ENCODE measurements at places on chromosomes 6 and 20.

DNA sequence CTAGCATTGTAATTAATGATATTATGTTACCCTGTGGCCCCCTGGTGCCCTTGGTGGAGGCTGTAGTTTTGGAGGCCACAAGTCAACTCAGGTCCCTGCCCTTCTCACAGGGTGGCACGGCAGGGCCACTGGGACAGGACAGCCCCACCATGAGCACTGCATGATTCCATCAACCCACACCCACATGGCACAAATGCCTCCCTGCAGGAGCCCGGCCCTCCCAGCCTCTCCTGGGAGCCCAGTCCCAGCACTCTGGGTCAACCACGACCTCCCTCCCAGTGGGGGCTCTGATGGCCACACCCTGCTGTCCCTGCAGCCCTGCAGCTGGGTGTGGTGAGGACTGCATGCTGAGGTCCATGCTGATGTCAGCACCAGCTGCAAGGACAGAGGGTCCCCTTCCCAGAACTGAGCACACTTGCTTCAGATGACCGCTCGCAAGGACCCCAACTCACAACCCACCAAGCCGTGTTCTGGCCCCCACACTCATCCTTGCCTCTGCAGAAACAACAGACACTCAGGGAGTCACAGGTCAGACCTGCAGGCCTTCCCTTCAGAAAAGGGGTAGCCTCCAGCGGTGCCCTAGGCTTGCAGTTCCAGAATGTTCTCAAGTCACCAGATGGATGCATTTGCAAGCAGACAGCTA is 15.7 kb upstream of the CST7 start:
- no peak for DNase-seq

- DNase-seq = no peak
These were observed 2.6 kb downstream of the ASF1A start for GRCh38 chr6:118896339-118897136.

DNA sequence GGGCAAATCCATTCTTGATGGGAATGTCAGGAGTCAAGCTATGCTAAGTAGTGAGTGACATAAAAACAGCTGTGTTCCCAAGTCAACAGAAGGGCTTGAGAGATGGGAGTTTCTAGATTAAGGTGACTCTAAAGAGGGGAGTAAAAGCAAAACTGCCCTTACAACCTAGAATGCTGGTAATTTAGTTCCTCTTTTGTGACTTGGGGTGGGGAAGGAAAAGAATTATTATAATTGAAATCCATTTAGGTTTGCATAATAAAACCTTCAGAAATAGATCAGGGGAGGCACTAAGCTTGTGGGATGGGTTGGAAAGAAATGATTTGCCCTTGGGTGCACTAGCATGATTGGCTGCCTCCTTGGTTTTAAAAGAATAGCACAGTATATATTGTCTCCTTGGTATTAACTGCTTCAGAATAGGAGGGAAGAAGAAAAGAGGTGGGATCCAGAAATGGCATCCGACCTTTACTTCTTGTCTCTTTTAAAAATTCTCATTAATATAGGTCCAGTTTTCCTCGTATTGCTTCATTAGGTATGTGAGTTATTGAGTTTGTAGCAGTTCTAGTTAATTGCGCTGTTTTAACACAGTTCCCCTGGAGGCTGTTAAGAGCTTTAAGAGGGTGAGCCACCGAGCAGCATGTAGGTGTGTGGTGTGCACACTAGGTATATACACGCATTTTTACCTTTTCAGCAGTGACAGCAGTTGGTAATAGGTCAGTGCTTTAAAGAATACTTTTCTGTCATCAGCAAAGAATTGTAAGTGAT is 95.3 kb upstream of the VSTM2L start:
- no peak for DNase-seq

- DNase-seq = no peak
These were observed 236.7 kb downstream of the HAO1 start for GRCh38 chr20:7703551-7703961.

- no peak for DNase-seq
These were observed 17.9 kb downstream of the PROKR2 start for GRCh38 chr20:5298811-5299210.

GRCh38 chr6:98959631-98960030 is 11.9 kb upstream of the FBXL4 start:
- no peak for DNase-seq

GRCh38 chr6:161161889-161162624 is 111.8 kb downstream of the AGPAT4 start:
- no peak for DNase-seq

DNA sequence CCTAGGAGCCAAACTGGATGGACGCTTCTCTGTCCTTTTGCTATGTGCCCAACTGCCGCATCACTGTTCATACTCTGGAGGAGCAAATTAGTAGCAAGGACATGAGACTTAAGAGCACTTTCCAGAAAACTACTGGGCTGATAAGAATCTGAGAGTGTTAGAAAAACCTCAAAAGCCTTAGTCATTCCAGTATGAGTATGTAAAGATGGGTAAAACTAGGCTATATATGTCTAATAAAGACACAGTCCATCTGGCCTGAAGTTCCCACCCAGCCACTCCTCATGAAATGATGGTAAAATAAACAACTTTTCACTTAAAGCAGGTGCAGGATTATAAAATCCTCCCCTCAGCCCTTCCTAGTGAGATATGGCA is 30.6 kb downstream of the SHLD1 start:
- DNase-seq = no peak

DNA sequence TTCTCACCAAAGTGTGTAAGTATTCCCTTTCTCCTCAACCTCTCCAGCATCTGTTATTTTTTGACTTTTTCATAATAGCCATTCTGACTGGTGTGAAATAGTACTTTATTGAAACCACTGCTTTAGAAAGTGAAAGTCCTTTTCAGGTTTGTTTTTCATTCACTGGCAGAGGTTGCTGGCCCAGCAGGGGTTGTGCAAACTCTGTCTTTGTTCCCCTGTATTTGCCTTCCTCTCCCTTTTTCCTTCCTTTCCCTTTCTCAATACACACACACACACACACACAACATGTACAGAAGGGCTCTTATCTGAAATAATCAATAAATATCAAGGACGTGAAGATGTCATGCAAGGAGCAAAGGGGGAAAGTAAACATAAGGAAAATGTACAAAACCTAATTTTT is 99.8 kb downstream of the LY86 start:
- DNase-seq = no peak

DNA sequence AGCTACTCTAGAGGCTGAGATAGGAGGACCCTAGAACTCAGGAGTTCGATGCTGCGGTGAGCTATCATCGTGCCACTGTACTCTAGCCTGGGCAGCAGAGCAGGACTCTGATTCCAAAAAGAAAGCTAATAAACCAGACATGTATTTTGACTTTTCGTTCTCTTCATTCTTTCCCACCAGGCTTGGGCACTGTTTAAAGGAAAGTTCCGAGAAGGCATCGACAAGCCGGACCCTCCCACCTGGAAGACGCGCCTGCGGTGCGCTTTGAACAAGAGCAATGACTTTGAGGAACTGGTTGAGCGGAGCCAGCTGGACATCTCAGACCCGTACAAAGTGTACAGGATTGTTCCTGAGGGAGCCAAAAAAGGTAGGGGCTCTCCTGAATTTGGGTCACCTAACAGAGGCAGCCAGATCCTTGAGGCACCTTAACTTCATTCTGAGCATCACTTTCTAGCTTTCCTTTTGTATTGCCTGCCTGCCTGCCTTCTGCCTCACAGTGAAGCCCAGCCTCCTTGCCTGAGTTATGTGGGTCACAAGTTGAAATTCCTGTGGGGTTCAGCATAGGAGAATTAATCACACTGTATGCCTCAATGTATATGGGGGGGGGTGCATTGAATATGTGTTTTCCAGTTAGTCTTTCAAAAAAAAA is 3.2 kb downstream of the IRF4 start:
- DNase-seq = no peak

- no peak for DNase-seq
These were observed 23.3 kb downstream of the NRSN1 start for GRCh38 chr6:24149296-24149695.

DNA sequence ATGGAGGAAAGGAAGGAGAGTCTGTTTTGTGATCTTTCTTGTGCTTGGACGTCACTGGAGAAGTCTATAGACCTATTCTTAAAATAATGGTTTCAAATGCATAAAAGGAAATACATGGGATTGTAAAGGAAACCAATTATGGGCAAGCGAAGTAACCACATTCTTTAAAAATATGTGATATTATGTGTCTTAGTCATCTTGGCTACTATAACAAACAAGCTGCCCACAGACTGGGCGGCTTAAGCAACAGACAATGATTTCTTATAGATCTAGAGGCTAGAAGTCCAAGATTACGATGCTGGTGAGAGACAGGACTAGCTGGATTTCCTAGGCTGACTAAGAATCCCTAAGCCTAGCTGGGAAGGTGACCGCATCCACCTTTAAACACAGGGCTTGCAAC is 49.4 kb upstream of the CD83 start:
- no peak for DNase-seq

DNA sequence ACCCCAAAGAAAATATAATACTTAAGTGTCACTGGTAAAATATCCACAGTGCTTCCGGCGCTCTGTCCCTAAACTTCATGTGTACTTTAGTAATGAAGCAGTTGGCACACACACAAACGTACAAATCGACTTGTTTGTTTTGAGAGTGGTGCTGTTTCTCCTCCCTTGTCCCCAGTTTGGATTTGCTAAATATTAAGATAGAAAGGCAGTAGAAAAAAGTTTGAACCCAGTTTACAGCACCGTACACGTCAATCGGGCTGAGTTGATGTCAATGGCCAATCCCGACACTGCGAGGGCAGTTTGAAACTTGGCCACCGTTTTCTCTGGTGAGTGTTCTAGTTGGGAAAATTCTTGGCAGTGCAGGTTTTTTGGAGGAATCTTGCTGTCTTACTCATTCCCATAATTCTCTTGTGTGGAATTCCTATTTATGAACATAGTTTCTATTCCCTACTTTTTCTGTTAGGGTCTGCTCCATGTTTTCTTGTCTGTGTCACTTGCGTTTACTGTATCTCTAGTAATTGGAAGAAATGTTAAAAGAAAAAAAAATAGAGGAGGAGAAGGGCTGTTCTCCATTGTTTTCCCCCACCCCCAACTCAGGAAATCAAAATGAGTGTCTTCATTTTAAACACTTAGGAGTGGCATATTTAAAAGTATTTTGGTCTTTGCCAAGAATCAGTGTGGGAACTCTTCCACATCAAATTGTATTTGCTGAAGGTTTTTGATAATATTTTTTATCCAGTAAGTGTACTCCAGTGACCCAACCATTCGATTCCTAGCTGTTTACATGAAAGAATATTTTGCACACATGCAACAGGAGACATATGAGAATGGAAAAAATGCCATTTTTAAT is 72.3 kb downstream of the OR2B2 start:
- DNase-seq = peak; percentile 47

- DNase-seq = no peak
These were observed 57.2 kb downstream of the C6orf58 start for GRCh38 chr6:127634178-127634577.

- DNase-seq = no peak
These were observed 383.5 kb downstream of the FRK start for GRCh38 chr6:115677198-115677597.

DNA sequence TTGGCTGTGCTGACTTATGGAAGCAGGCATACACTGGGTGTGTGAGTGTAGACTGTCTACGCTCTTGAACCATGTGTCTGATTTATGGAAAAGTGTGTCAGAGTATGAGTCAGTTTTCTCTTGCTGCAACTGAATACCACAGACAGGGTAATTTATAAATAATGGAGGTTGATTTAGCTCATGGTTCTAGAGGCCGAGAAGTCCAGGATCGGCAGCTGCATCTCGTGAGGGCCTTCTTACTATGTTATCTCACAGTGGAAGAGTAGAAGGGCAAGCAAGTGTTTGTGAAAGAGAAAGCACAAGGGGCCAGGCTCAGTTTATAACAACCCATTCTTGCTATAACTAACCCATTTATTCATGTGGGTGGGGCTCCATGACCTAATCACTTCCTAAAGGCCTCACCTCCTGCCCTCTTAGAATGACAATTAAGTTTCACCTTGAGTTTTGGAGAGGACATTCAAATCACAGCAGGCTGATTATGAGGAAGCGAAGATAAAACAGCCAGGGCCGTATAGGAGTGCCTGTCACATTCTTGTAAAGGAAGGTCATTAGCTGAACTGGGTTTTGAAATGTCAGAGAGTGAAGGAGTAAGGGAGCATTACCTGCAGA is 6.7 kb downstream of the GPR31 start:
- DNase-seq = no peak

GRCh38 chr6:32108094-32108627 is 977 bp downstream of the TNXB start:
- DNase-seq = no peak

DNA sequence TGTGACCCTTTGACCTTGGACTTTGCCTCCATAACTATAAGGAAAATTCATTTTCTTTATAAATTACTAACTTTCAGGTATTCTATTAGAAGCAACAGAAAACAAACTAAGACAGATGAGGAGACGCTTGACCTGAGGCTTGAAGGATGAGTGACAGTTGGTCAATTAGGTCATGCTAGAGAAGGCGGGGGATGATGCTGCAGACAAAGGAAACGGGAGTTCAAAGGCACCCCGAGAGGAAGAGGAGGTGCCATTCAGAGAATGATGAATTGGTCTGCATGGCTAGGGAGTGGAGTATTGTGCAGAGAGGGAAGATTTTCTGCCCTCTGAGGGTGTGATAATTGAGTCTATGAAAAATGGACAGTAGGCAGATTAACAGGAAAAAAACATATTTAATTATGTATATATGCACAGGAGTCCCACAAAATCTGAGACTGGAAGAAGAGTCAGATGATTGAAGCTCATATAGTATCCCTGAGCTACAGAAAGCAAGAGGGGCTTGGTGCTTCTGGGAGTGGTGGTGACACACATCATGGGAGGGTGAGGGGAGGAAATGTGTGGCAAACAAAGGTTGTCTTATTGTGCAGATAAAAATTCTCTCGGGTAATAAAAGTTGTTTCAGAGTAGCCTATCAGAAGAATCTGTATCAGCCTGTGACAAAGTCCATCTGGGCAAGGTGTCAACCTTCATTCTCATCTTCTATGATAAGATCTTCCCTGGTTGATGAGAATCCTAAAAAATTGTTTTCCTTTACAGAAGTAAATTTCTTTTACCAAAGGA is 20.4 kb upstream of the FUCA2 start:
- DNase-seq = no peak

Measured in BE2C (cell line).